ENCODE measurements at places on chromosomes 5 and 9.

DNA sequence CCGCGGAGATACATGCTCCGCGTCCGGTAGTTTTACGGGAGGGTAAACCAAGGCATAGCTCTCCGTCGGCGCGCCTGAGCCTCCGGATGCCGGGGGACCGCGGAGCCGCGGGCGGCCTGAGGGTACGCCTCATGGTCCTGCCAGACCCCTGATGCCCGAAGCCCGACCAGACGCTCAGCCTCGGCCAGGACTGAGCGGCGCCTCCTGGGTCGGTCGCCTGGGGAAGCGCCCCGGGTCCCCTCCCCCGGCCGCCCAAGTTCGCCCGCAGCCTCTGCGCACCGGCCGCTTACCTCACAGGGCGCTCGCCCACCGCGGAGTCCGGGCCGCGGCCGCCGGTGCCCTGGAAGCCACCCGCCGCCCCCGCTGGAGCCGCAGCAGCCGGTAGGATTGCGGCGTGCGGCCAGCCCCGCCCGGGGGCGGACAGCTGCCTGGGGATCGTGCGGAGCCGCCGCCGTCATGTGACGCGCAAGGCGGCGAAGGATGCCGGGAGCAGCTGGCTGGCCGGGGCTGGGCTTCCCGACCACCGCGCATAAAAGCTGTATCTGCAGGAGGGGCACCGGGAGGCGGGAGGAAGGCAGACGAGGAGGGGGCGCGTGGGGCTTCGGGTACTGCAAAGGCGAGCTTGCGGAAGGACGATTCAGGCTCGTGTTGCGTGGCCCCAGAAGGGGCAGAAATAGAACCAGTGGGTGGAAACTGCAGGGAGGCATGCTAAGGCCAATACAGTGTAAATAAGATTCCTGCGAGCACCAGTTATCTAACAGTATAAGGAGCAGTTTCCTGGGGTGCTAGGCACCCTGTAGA lies at the start of gene FBXO10:
Gene FBXO10, minus strand, starts transcription at position 460 of the 801 bp plus-strand sequence. CDS start 34,612 bp downstream, outside the sequence.
- peak; percentile 82 for DNase-seq

GRCh38 chr5:10857338-10857733 lies 96.3 kb upstream of the DAP start:
- DNase-seq, result no peak

GRCh38 chr9:8309258-8309657 lies 509.7 kb upstream of the DMAC1 start:
- DNase-seq, result no peak

- DNase-seq, result no peak
Measured at GRCh38 chr9:75432888-75433287, 344.6 kb downstream of the OSTF1 start.

DNA sequence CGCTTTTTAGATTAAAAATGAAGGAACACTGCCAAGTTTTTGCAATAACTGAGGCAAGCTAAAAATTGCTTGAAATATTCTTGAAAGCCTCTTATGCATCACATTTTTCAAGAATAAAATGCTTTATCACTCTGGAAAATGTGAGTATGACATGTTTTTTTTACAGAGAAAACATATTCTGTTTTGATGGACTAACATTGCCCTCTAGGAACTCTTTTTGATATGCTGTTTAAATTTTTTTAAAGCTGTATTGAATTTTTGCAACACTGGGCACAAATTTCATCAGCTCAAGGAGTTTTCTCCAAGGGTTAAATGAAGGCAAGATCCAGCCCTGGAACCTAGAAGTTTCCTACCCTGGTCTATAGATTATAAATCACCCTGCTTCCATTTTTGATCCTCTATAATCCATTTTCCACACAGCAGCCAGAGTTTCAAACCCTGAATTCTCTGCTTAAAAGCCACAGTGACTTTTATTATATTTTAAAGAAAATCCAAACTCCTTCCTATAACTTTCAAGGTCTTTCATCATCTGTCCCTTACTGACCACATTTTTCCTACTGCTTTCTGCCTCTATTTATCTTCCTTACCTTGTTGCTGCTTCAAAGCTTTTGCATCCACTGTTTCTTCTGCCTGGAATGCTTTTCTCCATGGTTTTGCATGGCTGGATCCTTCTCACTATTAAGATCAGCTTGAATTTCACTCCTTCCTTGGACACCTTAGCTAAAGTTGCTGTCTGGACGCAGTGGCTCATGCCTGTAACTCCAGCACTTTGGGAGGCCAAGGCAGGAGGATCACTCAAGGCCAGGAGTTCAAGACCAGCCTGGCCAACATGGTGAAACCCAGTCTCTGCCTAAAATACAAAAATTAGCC lies 60.9 kb downstream of the IL31RA start:
- DNase-seq, result no peak

DNA sequence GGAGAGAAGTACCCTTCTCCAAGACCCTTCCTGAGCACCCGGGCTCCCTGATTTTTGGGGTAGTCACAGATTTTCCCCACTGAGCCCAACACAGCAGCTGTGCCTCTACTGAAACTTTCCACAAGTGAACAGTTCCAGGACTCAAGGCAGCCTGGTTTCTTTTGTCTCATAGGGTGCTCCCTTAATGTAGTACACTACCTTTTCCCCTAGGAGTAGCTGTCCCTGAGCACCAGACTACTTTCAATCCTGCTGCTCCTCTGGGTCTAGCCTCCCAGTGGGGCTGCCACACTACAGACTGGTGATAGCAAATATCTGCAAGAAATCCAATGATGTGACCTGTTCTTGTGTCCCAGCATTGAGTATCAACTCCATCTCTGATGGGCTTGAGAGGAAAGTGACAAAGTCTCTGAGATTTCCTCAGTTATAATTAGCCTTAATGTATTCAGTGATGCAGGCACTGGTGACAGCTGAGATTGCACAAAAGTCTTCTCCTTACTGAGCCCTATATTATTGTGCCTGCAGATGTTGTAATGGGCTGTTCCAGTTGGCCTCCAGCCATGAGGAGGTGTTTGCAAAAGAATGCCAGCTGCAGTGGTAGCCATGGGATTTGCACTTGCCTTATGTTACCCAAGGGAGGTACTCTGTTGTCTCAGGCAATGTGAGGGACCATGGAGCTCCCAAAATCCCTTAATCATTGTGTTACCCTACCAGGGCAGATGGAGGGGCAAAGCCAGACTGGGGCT lies 1802.5 kb downstream of the EFNA5 start:
- DNase-seq, result no peak

DNA sequence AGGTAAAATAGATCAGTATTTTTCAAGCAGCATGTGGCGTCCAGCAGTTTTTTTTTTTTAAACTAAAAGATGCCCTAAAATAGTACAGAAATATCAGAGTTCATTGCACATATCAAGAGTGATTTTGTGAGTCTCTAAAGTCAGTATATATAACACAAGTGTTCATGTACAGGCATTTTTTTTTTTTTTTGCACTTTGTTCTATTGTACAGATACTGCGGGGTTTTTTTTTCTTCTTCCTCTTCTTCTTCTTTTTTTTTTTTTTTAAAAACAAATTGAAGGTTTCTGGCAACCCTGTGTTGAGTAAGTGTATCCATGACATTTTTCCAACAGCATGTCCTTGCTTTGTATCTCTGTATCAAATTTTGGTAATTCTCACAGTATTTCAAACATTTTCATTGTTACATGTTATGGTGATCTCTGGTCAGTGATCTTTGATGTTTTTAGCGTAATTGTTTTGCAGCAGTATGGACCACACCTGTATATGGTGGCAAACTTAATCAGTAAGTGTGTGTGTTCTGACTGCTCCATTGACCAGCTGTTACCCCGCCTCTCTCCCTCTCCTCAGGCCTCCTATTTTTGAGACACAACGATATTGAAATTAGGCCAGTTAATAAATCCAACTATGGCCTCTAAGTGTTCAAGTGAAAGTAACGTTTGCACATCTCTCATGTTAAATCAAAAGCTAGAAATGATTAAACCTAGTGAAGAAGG lies 76.8 kb downstream of the TRIO start:
- DNase-seq, result no peak

- no peak for DNase-seq
Measured at GRCh38 chr9:132997591-132997990, 19.1 kb downstream of the GFI1B start.

GRCh38 chr9:28092981-28093936 lies 520.0 kb upstream of the C9orf72 start:
- DNase-seq, result no peak

DNA sequence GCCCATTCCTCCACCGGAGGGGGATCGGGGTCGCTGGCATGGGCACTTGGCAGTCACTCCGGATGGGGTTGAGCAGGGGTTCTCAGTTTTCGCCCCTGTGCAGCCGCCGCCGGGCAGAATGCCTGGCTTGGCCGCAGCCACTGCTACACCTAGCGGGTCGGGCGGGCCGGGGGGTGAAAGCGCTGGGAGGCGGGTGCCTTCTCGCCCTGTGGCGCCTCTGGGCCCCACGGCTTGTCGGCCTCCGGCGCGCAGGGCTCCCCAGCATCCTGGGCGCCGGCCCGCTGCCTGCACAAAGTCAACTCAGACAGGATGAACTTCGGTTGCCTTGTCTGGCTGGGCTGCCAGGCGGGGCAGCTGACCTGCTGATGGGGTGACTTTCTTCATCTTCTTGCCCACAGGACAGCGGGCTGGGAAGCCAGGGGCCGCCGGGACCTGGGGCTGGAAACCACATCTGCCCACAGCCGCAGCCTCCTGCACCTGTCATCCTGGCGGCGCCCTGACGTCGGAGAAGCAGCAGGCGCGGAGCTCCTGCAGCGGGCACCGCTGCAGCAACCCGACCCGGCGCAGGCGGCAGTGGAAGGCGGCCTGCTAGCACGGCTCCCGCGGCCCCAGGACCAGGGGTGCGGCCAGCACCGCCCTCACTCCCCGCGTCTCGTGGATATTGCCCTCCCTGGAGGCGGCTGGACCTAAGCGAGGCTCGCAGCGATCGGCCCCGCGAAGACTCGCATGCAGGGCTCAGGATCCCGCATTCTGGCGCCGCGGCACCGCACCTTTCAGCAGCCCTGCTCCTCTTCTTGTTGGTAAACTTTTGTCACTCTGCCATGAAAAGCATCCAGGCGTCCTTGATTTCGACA lies 1.3 kb upstream of the ANKRD18A start:
- DNase-seq, result no peak

DNA sequence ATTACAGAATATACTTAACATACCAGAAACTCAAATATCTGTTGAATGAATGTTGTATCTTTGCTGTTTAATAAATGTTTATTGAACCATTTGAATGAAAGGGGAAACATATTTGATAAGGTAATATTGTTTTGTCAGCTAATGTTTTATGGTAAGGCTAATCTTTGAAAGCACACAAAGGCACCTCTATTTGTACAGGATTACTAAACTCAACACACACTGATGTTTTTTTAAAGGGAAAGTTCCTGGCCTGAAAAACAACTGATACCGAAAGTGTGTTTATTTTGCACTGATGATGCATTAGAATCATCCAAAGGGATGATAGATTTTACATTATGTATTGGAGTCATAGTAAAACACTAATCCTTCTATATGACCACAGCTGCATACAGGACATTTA lies 82.5 kb downstream of the ADCY2 start:
- DNase-seq, result no peak

- no peak for DNase-seq
Measured at GRCh38 chr5:123449424-123449974, 26.3 kb upstream of the CEP120 start.

GRCh38 chr5:172874647-172875504 lies 40.8 kb downstream of the ERGIC1 start:
- DNase-seq, result no peak

DNA sequence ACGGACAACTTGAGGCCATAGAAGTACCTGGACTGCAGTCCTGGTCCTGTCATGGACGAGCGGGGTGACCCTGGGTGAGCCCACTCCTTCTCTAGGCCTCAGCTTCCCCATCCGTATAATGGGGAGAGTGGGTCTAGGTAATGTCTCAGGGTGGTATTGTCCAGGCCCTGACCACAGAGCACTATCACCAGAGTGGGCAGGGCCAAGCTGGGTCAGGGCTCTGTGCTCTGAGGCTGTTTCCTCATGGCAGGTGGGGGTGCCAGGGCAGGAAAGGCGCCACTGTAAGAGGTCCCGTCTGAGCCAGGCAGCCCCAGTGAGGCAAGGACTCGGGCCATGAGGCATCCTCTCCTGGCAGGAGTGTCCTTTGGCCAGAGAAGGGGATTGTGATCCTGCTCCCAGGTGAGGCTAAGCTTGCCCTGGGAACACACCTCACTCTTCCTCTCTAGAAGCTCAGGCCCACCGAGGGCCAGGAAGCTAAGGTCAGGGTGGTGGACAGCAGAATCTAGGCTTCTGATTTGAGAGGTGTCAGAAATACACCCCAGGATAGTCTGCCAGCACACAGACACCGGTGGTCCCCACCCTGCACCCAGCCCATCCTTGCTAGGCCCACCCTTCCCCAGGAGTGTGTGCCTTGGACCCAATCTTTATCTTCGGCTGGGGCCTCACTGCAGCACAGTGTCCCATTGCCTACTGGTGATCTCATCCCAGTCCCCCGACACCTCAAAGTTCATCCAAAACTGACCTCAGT lies 1.5 kb upstream of the MYOZ3 start:
- peak; percentile 7 for DNase-seq

DNA sequence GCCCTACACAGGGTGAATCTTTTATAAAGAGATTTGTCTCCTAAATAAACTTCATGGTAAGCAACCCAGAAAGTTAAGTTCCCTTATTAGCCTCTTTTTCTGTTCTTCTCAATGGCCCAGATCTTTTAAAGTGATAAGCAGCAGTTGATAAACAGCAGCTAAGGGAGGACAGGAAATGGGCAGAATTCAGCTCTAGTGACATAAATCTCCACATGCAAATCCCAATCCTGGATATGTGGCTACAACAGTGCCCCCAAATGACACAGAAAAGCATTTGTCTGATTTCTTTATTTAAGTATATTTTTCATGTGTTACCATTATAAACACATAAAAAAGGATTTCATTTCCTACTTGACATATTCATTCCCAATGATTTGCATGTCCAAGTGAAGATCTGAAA lies 199.0 kb downstream of the DTWD2 start:
- no peak for DNase-seq

- DNase-seq, result no peak
Measured at GRCh38 chr9:6147846-6148245, 67.8 kb upstream of the IL33 start.

DNA sequence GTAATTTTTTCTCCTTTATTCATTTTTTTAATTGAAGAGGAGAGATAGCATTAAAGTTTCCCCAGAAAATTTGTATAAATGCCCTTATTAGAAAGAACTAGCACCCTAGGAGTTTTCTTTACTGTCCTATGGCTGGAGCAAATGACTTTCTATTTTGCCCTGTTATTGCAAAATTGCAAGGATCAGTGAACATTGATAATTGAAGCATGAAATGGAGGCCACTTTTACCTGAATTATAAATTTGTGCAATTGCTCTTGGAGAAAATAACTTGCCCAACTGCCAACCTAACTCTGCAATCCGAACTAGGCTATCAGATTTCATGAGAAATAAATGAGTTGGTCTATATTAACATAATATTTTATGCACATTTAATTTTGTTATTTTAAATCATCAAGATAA lies 111.9 kb downstream of the MTRR start:
- DNase-seq, result no peak

DNA sequence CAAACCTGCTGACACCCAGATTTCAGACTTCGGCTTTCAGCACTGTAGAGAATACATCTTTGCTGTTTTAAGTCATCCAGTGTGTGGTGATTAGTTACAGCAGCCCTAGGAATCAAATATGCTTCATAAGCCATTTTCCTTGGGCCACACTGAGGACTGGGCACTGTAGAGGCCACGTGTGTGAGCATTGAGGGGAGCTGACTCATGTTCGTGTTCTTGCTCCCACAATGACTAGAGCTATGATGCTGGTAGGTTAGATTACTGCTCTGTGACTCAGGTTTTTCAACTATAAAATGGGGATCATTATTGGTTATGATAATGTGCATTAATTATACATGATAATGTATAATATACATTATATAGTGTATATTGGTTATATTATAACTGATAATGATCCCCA lies 96.5 kb upstream of the PALM2AKAP2 start:
- no peak for DNase-seq

All from mesothelial cell of epicardium (in vitro differentiated cells).